ENCODE measurements at places on chromosomes 2 and 18.

- no peak for DNase-seq
Measured at GRCh38 chr2:213551526-213551925, 267.3 kb downstream of the SPAG16 start.

DNA sequence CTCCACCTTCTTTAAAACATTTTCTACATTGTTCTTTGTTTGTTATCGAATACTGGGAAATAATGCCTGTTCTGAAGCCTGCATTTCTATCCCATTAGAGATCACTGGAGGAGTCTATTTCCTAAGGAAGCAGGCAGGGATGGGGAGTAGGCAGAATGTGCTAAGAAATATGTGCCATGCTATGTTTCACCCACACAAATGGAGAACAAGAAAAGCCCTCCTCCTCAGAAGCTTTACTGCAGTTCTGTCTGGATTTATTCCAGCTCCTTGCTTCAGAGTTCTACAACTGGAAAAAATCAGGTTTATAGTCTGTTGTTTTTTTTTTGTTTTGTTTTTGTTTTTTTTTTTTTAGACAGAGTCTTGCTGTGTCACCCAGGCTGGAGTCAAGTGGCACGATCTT is 825.1 kb downstream of the SLC4A3 start:
- DNase-seq = no peak

GRCh38 chr18:48504819-48505218 is 34.0 kb upstream of the CTIF start:
- no peak for DNase-seq

DNA sequence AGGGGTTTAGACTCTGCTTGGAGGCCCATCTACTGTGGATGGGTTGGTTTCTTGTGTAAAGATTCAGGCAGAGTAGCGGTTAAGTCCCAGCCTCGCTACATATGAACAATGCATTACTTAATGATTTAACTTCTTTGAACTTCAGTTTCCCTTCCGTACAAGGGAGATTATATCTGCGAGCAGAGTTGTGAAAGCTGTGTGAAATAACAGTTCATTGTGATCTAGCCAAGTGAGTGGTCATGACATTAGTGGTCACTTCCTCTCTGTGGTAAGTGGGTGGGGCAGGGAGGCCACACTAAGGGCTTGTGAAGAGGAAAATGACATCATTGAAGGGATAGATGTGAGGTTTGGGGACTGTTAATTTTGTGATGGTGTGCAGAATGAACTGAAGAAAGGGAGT is 14.1 kb upstream of the MEX3C start:
- DNase-seq = no peak

DNA sequence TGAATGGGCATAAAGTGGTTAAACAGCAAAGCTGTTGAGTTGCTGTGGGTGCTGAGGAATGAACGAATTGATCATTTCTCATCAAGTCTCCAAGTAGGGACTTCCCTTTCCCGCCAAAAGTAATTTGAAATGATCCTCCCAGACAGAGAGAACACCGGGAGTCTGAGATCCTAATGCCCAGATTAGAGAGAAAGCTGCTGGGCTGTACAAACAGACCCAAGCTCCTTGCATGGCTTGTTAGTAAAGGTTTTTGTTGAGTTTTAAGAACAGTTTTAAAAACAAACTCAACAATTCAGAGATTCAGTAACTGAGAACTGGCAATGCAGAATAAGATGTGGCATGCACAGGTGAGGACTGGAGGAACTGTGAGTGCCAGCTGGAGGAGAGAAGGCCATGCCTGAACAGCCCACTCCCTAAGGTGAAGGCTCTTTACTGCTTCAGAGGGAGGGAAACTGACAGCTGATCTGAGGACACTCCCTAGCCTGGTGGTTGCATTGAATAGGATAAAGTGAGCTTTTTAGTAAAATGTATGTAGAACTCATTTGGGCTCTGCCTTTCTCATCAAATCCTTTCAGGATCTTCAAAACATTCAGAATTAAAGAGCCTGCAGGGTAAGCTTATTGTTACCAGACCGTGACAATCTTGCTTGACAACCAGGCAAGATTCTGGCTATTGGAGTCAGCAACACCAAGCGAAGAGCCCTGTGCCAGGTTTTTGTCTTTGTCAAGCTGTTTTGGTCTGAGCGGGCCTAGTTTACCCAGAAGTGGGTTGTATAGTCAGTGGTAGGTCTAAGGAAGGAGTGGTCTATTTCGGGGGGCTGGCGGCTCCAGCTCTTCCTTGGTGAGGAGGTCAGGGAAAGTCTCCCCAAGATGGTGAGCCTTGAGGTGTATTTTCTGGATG is 63.2 kb upstream of the IGFBP5 start:
- DNase-seq = no peak

DNA sequence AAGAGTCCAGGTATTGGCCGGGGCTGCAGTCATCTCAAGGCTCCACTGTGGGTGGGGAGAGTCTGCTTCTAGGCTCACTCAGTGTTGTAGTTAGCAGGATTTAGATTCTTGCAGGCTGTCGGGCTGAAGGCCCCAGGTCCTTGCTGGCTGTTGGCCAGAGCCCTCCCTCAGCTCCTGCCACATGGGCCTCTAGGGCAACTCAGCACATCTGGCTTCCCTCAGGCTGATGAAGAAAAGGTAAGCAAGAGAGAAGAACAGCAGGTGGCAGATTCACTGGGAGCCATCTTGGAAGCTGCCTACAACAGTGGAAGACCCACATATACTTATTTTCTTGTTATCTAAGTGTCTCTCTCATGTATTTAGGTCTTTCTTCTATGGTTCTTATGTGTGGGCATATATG is 4.3 kb downstream of the MRPS9 start:
- no peak for DNase-seq

- no peak for DNase-seq
Measured at GRCh38 chr2:583666-584065, 93.5 kb downstream of the TMEM18 start.

GRCh38 chr2:33620-34019 is 12.7 kb downstream of the FAM110C start:
- no peak for DNase-seq

DNA sequence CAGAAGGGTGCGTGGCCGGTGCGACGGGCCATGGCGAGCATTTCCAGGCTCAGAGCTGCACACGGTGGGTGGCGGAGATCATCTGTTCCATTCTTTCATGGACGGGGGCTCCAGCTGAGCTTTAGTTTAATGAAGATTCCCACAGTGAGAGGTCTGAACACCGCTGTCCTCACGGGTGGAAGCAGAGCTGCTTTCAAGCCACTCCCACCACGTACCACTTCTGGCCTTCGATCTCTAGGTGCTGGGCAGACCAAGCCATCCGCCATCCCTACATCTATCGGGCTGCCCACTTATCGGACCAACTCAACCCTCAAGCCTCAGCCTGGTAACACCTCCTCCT is 18.5 kb downstream of the GPR35 start:
- no peak for DNase-seq

DNA sequence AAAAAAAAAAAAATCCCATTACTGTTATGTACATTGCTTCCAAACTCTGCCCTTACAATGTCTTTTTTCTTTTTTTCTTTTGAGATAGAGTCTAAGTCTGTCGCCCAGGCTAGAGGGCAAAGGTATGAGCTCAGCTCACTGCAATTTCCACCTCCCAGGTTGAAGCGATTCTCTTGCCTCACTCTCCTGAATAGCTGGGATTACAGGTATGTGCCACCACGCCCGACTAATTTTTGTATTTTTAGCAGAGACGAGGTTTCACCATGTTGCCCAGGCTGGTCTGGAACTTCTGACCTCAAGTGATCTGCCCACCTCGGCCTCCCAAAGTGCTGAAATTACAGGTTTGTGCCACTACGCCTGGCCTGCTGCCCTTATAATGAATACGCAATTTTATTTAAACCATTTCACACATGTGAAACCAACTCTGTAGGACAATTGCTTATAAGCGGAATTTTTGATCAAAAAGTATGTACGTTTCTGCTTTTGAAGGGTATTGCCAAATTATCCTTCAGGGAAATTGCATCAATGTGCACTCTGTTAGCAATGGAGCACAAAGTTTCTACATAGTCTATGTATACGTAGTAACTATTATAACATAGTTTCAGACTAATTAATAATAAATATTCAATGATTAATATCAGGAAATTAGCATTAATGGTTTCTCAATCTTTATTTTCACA is 55.7 kb upstream of the ACTR3 start:
- DNase-seq = no peak

- no peak for DNase-seq
Measured at GRCh38 chr18:14089781-14090180, 42.5 kb downstream of the ZNF519 start.
